Dermis microvascular lymphatic vessel endothelial cell (primary cell): ENCODE measurements at places on chromosomes 13 and 19. TPM values are rescaled to one million over a fixed set of nuclear protein-coding genes. Genes with fewer than 3 reads are reported as not detected.

- DNase-seq, result no peak
Measured at GRCh38 chr13:106036870-106037269, 498.6 kb downstream of the EFNB2 start.

GRCh38 chr13:99157046-99157445 is 43.6 kb upstream of the UBAC2 start:
- DNase-seq, result no peak

- no peak for DNase-seq
Measured at GRCh38 chr19:33098055-33098534, 17.1 kb downstream of the GPATCH1 start.

DNA sequence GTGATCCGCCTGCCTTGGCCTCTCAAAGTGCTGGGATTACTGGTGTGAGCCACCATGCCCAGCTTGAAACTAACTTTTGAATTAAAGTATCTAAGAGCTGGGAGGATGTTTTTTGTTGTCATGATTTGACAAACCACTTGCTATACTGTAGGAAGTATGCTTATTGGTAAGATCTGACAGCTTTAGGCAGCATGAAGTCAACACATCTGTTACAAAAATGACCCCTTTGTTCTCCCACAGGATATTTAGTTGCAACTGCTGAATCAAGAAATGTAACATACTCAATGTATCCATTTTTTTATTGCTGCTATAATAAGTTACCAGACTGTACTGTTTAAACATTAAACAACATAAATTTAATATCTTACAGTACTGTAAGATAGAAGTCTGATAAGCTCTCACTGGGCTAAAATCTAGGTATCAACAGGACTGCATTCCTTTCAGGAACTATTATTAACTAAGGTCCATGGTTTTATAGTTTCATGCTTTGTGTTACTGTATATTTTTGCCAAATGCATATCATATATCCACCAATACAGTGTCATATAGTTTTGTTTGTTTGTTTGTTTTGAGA is 22.8 kb upstream of the LRP3 start:
- DNase-seq, result no peak

GRCh38 chr19:14063105-14063504 is 1.2 kb upstream of the PALM3 start:
- no peak for DNase-seq

DNA sequence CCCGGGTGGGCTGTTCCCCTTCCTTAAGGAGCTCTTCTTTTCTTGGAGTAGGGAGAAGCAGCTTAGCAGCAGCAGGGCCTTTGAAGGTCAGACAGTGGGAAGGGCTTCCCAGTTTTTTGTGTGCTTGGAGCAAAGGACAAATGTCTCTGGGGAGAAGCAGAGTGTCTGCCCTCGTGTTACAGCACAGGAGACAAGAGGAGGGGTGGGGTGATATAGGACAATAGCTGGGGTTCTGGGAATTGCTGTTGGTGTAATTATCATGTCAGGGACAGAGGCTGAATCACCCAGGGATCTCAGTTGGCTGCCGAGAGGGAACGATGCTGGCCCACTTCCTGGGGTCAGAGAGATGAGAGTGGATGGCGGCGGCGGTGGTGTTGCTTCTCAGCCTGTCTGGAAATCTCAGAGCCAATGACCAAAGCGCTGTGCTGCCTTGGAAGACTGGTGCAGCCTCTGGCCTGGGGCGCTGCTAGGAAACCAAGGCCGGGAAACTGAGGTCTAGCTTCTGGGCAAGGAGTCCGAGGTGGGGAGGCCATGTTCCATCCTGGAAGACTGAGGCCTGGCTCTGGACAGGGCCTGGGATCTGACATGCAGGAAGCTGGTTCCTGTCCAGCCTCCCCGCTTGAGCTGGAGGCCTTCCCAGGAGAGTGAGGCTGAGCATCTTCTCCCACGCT is 1.2 kb downstream of the INAFM1 start:
- DNase-seq, result no peak

DNA sequence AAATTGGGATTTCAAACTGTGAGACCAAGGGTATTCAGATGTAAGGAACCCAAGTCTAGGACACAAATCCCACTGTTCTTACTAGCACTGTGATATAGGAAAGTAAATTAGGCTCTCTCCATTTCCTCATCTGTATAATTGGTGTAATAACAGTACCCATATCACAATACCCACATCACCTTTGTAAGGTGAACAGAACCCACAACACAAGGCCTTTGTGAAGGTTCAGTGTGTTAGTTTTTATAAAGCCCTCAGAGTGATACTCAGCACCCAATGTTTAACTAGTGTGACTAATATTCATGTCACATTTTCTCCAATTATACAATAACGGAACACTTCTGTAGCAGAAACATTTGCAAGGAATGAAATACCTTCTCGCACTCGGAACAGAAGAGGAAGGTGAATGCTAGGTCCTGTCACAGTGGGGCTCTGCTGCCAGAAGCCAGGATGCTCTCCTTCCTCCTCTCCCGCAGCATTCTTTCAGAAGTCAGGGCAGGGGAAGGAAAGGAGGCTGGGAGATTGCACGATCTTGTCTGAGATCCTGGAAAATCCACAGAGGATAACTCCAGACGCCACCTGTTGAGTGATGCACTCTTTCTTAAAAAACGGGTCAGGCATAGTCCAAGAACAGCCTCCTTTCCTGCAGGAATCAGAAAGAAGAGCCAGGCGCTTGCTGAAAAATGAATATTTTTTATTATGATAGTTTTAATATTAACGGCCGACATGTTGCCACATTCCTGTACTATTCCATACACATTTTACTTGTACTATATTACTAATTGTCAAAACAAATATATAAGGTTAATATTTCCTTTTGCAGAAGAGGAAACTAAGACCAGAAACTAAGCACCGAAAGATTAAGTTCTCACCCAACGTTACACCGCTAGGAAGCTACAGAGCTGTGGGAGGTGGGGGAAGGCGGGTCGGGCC is 762 bp downstream of the ZNF45 start:
- DNase-seq, result no peak

- peak; percentile 90 for DNase-seq
Measured at GRCh38 chr13:113816946-113817859, 46.7 kb downstream of the GAS6 start.

The PLPPR3 gene
- total RNA-seq, result 0.38 and 0.39 TPM in 2 replicates

The S1PR5 gene
- 0.13 TPM in 1 of 2 replicates, not detected in the other for total RNA-seq

The PINLYP gene
- total RNA-seq, result 4.2 and 4.5 TPM in 2 replicates
